ENCODE measurements at places on chromosomes 7 and 10. TPM values are rescaled to one million over a fixed set of nuclear protein-coding genes. Genes with fewer than 3 reads are reported as not detected.

Gene TRPV5
- total RNA-seq, result not detected

DNA sequence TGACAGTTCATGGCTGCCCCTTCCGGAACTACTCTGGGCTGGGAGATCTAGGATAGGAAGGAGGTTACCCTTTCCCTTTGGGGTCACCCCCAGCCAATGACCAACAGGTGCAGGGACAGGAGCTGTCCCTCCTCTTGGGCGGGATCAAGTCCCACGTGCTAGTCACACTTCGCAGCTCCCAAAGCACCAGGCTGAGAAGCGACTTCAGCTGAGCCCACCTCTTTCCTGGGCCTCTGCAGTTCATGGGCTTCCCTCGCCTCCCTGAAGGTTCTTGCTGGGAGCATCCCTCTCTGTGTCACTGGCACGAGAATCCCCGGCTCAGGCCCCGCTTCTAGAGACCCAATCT, 115.5 kb downstream of the FAM53B start:
- DNase-seq, result no peak

DNA sequence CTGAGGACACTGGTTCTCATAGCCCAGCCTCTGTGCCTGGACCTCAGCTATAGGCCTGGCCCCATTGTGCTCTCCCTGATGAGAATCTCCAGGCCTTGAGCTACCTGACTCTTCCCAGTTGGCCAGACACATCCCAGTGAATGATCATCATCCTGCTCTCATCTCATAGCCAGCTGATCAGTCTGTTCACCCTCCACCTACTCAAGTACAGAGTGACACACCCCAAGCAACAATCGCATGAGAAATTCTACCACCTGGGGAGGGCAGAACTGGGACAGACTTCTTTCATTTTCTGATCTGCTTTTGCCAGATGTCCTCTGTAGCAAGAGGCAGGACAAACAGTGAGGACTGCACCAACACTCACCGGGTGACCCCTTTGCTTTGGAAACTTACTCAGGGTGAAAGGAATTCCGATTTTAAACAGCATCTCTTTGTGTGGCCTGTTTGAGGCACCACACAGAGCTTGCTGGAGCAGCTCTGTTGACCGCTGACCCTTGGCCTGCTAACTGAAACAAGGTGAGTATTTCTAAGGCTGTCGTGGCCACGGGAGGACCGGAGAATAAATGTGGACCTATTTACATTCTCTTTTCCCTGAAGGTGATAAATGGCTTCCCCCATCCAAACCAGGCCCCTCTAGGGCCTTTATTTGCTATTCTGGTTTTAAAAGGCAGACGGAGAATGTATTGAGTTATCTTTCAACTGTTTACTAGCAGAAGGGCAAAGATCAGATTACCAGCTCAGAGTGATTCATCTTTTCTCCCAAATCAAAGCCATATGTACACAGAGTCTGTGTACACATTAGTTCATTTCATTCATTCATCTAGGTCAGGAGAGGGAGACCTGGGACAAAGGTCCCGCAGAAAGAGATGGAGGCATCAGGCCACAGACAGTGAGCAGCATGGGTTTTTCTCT, 181.4 kb upstream of the TNS3 start:
- DNase-seq, result no peak

Gene CYCS
- 39.9 TPM for total RNA-seq

Gene OR2A12
- not detected for total RNA-seq

DNA sequence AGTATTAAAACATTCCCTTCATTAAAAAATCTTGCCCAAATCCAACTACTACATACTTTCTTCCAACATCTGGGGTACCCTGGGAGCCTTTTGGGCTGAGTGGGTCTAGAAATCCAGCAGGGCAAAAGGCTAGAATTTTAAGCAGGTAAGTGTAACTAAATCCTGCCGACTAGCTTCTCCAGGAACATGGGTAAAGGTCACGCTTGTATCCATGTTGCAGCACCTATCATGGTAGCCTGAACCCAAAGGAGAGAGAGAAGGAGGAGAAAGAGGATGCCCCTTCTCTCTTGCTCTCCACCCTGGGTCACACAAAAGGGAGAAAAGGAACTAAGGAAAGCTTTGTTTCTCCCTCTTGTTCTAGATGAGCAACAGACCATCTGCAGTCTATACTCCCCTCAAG, 53.3 kb downstream of the ZNF680 start:
- DNase-seq, result no peak

DNA sequence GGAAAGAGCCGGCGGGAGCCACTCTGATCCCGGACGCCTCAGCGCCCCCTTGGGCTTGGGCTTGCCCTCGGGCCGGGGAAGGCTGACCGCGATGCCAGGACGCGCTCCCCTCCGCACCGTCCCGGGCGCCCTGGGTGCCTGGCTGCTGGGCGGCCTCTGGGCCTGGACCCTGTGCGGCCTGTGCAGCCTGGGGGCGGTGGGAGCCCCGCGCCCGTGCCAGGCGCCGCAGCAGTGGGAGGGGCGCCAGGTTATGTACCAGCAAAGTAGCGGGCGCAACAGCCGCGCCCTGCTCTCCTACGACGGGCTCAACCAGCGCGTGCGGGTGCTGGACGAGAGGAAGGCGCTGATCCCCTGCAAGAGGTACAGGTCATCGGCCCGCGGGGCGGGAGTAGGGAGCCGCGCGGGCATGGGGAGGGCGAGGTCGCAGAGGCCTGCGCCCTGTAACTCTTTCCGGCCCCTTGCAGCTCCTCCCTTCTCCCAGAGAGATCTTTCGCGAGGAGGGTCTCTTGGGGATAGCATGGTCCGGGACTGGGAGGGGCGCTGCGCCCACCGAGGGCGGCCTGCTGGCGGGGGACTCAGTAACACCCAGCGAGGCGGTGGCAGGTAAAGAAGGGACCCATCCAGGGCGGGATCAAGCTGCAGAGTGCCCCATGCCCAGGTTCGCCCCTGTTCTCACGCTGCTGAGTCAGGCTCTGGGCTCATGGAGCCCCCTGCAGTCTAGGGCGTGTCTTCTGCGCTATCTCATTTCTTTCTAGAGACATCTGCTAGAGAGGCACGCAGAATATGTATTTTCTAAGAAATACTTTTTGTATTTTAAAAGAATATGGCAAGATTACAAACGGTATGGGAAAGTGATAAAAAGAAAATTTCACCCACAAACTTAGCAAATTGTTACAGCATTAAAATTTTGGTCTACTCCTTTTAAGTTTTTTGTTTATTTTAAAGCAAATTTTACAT, 687 bp downstream of the EPDR1 start:
- DNase-seq, result no peak

GRCh38 chr10:494149-494542, 195.3 kb downstream of the DIP2C start:
- no peak for DNase-seq

Gene TLL2
- total RNA-seq, result 0.17 TPM

- DNase-seq, result no peak
Measured at GRCh38 chr10:7488418-7488829, 77.6 kb upstream of the SFMBT2 start.

Gene TMEM26
- total RNA-seq, result 0.29 TPM

DNA sequence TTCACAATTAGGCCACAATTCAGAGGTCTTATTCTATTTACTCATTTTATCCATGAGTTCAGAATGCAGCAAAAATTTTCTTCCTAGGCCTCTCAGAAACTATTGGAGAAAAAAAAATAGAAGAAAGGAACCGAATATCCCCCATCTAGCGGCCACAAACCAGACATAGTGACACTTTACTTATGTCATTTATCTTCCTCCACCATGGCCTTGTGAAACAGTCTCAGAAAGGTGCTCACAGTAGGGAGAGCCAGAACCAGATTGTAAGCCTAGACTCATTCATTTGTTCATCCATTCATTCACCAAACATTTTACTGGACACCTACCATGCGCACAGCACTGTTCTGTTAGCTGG, 16.0 kb downstream of the CREB3L2 start:
- DNase-seq, result no peak

DNA sequence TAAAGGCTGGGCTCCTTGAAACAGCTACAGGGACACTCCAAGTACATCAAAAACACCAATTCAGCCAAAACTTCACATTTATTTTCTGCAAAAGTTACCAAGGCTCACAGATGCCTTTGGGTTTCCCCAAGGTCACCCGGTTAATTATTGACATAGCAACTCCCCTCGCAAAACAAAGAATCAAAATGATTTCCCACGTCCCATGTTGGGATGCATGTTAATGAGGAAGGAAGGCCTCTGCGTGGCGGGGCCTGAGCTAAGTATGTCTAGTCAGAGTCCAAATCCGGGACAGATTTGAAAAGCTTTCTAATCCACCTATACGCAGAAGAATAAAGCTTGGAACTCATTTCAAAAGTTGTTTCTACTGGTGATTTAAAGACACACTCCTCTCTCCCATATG, 535 bp upstream of the TMEM72 start:
- no peak for DNase-seq

GRCh38 chr7:5578495-5578894, 154.9 kb upstream of the TNRC18 start:
- DNase-seq, result no peak

DNA sequence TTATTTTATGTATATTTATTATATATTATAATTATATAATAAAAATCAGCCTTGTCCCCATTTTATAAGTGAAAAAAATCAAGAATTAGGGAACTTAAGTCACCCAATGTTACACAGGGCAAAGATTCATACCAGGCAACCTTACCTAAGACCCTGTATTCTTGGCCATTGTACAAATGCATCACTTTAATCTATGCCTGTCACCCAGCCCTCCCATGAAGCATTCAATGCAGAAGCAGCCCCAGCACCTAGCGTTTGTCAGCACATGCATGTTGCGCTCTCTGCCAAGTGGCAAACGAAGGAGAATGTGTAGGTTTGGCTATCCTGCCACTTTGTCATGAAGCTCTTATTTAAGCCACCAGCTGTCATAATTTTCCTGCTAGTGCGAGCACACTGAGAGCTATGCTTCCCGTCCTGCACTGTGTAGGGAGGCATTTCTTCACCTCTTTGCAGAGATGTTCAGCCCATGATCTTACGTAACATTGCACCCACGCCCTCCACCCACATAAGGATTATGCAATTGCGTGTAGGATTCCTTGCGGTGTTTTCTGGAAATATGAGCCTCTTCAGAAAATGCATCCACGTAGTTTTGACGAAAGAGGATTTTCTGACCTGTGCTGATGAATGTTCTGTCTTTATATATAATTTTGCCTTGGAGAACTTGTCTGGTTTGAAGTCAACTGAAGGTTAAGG, 7.7 kb upstream of the COBL start:
- DNase-seq, result no peak

DNA sequence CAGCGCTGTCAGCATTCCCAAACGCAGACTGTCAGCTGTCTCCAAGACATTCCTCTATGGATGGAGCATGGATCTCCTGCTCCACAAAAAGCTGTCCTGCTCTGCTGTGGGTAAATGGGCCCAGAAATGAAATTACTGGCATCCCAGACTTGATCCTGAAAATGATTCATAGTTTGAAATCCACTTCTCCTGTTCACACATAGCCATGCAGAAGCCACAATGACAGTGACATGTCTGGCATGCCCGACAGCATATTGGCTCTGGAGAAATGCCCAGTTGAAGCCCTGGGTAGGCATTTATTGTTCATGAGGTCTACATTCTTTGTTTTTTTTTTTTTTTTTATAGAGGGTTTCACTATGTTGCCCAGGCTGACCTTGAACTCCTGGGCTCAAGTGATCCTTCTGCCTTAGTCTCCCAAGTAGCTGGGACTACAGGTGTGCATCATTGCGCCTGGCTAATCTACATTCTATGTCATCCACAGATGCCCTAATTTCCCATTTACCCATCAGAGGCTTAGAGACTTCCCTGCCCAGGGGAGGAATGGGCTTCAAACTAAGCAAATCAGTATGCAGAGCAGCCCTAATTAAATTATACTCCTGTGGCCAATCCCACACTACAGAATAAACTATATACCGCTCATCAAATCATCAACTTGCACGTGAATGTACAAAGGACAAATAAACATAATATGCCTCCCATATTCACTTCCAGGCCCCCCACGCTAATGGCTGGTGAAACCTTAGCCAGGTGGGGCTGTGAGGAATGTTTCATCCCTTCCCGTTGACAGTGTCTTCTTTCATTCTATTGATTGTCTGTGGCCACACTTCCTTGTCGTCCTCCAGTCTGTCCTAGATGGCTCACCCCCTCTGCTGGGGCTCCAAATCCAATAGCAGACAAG, 61.8 kb upstream of the EEPD1 start:
- DNase-seq, result no peak

Gene FRA10AC1
- 22.4 TPM for total RNA-seq

Gene DDX56
- 54.2 TPM for total RNA-seq

DNA sequence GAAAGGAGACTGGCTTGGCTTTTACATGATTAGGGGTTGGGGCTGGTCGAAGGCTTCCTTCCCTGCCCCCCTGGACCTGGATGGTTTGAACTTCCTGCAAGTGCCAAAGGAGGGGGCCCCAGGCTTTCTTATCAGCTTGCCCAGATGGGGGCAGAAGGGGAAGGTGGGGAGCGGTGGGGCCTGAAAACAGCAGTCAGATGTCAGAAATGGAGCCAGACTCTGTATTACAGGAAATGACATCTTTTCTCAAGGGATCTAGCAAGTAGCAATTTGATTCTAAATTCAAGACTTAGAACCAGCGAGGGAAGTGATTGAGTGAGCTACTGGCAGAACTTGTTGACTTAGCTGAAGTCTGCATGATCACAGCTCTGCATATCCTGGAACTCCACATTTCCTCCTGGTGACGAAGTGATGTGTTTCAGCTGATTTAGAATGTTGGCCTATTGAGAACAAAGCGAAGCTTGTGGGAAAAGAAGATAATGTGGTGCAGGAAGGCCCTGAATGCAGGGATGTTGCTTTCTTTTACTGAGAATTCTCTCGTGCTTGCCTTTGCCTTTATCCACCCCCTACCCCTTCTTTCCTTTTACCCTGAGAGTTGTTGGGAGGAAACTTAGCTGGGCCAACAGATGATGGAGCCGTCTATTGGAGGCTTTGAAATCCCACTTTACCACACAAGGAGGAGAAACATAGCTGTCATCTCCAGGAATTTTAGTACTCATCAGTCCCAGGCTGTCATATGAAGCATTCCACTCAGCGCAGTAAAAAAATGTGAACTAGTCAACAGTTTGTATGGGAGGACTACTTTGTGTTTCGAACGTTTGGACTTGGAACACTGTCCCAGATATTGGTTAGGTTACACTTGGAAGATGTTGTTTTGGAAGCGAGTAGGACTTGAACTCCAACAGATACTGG, 43.2 kb downstream of the CCNY start:
- DNase-seq, result no peak

DNA sequence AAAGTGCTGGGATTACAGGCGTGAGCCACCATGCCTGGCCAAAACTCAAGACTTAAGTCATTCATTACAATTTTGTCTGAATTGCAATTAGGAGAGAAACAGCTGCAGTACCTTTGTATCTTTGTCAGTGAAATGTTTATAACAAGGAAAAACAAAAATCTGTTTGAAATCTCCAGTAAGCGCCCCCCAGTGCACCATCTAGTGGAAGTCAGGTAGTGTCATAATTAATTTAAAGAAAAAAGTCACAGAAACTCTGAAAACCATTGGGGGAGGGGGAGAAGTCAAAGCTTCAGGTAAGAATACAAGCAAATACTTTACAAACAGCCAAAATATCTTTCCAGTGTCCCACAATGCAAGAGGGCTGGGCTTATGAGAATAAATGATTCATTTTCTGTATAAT, 2.8 kb downstream of the MPP7 start:
- DNase-seq, result no peak

Gene KIF11
- total RNA-seq, result 0.42 TPM

Gene HOGA1
- 0.45 TPM for total RNA-seq

Measured in esophagus muscularis mucosa (tissue), 4 donors.